Femur (tissue), 1 donor: ENCODE measurements at places on chromosomes 2 and 18.
A peak's percentile ranks its signal among the peaks of the same experiment; 100 is the strongest.

DNA sequence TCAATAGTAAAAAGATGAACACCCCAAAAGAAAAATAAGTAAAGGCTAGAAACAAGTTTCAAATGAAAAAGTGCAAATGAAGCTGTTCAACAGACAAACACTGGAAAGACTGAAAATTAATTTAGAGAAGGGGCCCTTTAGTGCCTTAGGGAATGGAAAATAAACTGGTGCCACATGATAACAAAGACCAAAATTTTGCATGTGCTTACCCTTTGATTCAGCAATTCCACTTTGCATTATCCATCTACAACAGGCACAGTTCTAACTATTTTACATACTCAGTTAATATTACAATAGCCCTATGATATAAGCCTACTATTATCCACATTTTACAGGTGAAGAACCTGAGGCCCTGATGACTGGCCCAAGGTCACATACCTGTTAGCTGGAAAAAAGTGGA is 183.9 kb downstream of the NBAS start:
- no peak for DNase-seq

DNA sequence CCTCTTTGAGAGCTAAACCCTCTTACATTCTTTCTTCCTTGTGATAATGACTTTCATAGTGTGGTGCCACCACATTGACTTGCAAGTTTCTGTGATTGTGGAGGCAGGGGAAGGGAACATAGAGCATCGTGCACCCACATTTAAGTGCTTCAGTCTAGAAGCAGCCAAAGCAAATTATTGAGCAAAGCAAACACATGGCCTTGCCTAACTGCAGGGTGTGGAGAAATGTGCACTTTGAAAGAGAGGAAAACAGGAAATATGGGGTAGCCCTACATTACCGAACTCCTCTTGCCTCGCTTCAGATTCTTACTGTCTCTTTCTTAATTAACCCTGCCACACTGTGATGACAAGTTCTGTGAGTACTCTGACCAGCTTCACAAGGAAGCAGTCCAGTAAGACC is 814.6 kb downstream of the SLC4A3 start:
- DNase-seq = no peak

GRCh38 chr2:156396126-156396525 is 40.1 kb upstream of the GPD2 start:
- DNase-seq = no peak

DNA sequence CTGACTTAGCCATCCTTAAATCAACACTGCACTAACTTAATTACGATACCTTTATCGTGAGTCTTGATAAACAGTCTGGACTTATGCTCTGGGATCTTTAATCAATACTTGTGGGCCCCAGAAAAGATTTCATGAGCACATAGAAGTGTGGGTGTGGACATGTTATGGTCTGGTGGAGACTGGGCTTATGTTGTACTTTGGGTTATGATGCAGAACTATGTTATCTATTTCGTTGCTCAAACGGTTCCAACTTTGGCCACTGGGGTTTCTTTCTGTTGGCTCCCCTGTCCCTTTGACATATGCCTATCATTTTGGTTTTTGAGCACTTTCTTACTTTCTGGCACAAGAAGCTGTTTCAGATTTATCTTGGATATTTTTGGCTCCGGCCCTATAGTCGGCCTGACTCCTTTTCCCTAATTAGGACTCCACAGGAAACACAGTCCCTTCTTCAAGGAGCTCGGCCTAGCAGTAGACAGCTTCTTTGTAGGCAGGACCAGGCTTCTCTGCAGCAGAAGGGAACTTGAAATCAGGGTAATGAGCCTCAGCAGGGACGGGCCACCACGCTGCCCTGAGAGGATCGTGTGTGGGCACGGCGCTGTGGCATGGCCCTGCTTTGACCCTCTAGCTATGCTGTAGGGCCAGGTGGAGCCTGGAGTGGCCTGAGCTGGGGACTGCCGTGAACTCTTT is 54.6 kb upstream of the TXNDC2 start:
- DNase-seq = no peak

GRCh38 chr2:240707043-240707756 is 15.5 kb downstream of the AQP12A start:
- no peak for DNase-seq

GRCh38 chr2:200649724-200650123 is 63.9 kb downstream of the AOX1 start:
- DNase-seq = no peak

DNA sequence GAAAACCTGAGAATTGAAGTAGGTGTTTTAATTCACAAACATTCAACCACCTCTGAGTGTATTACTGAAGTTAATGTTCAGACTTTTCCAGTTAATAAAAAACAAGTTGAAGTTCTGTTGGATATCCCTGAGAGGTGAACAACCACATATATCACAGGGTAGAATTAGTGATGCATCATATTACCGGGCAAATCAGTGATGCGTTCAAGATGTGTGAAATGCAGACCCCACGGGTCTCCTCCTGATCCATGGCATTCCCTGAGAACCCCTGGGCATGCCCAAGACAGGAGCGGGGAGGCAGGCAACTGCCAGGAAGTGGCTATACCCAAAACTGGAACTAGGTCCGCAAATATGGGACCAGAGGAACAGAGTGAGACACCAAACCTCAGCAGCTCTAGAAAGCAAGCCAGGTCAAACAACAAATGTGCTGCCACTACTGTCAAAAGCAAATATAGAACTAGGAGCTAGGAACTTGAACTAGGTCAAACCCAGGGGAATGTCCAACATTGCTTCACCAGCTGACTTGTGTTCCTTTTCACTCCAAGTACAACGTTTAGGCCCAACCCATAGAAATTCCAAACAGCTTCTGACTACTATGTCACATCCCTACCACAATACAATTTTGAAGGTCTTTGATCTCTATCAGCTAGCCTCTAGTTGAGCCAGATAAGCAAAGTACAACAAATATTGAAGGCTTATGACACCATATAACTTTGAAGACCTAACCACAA is 20.2 kb downstream of the PSTPIP2 start:
- no peak for DNase-seq

DNA sequence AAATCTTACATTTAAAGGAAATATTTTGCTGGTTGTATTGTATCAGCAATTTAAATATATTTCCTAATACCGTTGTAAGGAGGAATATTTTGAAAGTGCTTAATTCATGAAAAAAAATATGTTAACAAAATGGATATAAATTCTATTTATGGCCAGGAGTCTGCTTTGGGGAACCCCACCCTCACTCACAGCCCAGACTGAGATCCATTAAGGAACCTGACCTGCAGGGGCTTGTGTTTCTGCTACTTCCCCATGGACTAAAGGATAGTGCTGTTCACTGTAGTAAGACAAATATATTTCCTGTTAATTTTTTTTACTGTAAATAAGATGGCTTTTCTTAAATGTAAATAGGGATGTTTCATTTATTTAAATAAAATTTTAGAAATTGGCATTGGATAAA is 221.9 kb upstream of the COL3A1 start:
- DNase-seq = no peak

DNA sequence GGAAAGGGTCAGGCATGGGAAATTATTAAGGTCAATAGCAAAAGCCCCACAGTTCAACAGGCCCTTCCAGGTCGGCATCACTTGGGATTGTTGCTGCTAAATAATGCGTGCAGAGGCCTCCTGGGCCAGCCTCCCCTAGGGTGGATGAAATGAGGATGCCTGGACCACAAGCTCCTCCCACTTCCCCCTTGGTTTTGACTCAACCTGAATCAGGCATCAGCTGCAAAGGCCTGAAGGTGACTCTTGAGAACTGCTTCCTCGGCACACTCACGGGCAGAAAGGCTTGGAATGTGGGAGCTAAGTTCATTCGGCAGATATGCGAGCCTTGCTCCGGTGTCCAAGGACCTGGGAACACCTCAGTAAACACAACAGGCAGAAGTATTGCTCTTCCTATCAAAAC is 69.3 kb downstream of the MBP start:
- DNase-seq = no peak

GRCh38 chr2:141392517-141393213 is 738.2 kb downstream of the LRP1B start:
- no peak for DNase-seq

DNA sequence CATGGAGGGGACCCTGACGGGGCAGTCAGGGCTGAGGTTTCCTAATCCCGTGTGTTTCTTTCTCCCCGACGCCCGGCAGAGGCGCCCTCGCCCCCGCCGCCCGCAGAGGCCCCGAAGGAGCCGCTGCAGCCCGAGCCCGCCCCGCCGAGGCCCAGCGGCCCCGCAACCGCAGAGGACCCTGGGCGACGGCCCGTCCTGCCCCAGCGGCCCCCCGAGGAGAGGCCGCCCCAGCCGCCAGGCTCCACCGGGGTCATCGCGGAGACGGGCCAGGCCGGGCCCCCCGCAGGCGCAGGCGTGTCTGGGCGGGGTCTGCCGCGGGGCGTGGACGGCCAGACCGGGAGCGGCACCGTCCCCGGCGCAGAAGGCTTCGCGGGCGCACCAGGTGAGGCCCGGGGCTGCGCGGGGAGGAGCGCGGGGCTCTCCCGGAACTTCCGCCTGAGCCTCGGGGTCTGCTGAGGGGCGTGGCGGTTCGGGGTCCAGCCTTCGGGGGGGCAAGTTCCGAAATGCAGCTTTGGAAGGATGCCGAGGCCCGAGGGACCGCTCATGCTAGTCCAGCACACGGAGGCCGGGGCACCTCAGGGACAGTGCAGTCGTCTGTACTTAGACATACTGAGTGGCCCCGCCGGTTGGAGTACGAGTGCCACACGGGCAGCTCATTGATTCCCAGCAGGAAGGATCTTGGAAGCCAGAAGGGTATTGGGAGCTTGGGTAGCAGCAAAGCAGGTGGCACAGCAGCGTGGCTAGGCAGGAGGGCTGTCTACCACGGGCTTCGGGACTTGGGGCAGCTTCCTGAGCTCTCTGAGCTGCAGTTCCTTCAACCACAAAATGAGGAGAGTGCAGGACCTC is 60.1 kb downstream of the EMILIN2 start:
- peak; percentile 51 for DNase-seq

DNA sequence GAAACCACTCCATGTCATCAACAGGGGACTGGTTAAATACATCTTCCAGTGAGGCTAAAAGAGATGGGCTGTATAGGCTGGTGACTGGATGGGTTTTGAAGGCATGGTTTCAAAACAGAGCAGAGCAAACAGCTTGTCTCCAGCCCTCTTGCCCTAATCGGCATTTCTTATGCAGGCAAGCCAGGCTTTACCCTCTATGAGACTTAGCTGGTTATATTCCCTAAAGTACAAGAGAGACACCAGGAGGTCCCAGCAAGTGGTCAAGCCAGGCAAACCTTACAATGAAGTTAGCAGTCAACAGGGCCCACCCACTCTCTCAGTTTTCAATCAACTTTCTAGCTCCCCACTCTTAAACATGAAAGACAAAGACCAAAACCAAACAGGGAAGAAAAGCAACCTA is 19.0 kb downstream of the OSBPL1A start:
- DNase-seq = no peak

GRCh38 chr2:102187496-102188150 is 800 bp downstream of the IL1RL2 start:
- DNase-seq = peak; percentile 51

GRCh38 chr18:80033181-80034067 is 810 bp upstream of the RBFA start:
- no peak for DNase-seq

GRCh38 chr2:227480528-227480927 is 8.6 kb downstream of the AGFG1 start:
- DNase-seq = no peak

GRCh38 chr2:25198576-25198975 is 30.2 kb upstream of the POMC start:
- no peak for DNase-seq

DNA sequence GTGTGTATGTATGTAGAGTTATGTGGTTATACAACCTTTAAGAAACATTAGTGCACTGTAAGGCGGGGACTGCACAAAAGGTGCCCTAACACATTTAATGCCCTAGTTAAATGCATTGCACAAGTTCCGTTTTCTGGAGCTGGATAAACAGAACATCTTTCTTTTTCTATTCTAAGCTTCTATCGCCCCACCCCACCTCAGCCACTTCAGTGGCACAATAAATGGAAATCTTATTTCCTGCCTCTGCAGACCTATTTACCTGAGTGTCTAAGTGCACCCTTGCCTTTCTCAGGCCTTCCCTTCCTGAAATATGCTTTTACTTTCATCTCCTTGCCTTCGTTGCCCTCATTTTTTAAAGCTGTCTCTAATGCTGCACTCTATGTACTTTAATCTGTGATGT is 123.5 kb downstream of the TANC1 start:
- no peak for DNase-seq

GRCh38 chr2:63553049-63553448 is 35.2 kb downstream of the WDPCP start:
- DNase-seq = no peak

- no peak for DNase-seq
Measured at GRCh38 chr2:159073256-159073655, 104.8 kb downstream of the TANC1 start.

GRCh38 chr2:222257645-222258044 is 41.2 kb downstream of the PAX3 start:
- no peak for DNase-seq

- no peak for DNase-seq
Measured at GRCh38 chr18:48727681-48728080, 188.8 kb downstream of the CTIF start.

GRCh38 chr18:36680042-36680441 is 148.8 kb downstream of the TPGS2 start:
- no peak for DNase-seq

GRCh38 chr2:88165332-88166003 is 4.7 kb upstream of the THNSL2 start:
- no peak for DNase-seq

DNA sequence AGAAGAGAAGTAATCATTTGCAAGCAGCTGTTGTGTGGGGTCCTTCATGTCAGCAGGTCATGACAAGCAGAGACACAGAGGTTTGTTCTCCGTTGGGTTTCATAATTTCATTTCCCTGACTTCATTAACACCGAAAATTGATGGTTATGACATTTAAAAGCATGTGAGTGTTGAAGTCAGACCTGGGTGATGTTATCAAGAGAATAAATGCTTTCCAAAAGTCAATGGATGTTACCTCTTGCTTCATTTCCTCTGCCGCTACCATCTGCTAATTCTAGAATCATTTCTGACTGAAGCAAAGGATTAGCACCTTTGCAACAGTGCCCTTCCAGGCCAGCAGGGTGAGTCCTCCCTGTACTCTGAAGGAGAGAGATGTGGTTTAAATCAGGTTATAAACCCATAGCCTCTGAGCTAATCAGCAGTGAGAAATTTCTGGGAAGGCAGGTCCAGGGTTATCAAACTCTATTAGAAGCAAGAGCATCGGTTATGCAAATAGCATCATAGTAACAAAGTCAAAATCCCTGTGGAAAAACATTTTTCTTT is 446.2 kb downstream of the PIK3C3 start:
- DNase-seq = no peak

GRCh38 chr2:239380831-239381708 is 19.8 kb downstream of the HDAC4 start:
- no peak for DNase-seq

- no peak for DNase-seq
Measured at GRCh38 chr18:10371165-10371564, 83.3 kb upstream of the APCDD1 start.

- DNase-seq = no peak
Measured at GRCh38 chr2:168633200-168633599, 169.2 kb upstream of the NOSTRIN start.

DNA sequence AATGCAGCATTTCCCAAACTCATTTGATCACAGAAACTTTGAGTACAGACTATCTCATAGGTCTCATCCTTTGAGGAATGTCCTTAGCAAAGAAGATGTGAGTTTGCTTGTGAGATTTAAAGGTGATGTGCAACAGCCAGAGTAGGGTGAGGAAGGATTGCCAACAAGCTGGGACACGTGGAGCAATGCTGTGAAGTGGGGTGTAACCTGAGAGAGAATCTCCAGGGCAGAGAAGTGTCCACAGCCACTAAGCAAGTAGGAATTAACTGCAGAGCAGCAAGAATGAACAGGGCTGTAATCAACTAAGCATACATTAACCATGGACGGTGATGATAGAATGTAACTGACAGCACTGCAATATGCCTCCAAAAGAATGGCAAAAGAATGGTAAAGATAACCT is 469.9 kb upstream of the NRP2 start:
- no peak for DNase-seq
